ENCODE measurements at places on chromosomes 7 and 10. TPM values are rescaled to one million over a fixed set of nuclear protein-coding genes. Genes with fewer than 3 reads are reported as not detected.

DNA sequence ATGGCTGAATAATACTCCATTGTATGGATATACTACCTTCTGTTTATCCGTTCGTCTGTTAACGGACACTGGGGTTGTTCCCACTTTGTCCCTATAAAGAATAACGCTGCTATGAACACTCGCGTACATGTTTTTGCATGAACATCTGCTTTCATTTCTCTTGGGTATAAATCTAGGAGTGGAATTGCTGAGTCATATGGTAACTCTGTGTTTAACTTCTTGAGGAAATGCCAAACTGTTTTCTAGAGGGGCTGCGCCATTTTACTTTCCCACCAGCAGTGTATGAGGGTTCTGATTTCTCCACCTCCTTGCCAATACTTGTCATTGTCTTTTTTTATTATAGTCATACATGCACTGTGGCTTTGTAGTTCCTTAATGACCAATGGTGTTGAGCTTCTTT is 20.6 kb upstream of the RASSF4 start:
- DNase-seq: no peak

DNA sequence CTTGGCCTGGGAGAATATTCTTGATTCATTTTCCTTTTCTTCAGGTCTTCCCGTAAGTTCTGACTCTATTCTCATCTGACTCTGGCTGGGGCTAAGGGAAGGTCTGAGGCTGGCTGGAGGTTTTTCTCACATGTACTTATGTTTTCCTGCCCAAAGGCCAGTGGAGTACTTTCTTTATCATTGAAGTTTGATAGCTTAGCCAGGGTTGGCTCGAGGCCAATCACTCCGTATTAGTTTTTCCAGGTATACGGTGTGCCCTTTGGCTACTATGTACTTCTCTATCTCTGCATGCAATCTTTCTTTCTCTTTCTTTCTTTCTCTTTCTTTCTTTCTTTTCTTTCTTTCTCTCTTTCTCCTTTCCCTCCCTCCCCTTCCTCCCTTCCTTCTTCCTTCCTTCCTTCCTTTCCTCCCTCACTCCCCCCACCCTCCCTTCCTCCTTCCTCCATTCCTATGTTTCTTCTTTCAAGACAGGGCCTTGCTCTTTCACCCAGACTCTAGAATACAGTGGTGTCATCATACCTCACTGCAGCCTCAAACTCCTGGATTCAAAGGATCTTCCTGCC is 26.8 kb upstream of the VKORC1L1 start:
- DNase-seq: no peak

GRCh38 chr7:100570954-100571828 is 2.5 kb downstream of the SAP25 start:
- peak; percentile 75 for DNase-seq

DNA sequence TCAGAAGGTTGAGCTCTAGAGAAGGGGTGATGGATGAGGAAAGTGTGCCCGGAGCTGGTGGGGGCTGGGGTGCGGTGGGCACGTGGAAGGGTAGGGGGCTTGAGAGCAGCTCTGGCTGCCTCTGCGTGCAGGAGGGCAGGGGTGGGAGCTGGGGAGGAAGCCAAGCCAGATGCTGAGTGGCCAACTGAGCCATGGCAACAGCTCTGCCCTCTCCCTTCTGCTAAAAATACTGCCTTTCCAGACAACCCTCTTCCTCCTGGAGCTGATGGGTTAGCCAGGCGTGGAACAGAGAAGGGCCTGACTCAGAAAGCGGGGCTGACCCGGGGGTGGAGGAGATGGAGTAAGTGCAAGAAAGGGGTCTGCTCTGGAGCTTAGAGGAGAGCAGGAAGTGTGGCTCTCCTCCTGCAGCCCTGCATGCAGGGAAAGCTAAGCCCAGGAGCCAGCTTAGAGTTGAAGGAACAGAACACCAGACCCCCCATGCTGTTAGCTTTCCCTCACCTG is 114.6 kb upstream of the AGK start:
- no peak for DNase-seq

GRCh38 chr7:13802651-13803050 is 186.8 kb downstream of the ETV1 start:
- no peak for DNase-seq

DNA sequence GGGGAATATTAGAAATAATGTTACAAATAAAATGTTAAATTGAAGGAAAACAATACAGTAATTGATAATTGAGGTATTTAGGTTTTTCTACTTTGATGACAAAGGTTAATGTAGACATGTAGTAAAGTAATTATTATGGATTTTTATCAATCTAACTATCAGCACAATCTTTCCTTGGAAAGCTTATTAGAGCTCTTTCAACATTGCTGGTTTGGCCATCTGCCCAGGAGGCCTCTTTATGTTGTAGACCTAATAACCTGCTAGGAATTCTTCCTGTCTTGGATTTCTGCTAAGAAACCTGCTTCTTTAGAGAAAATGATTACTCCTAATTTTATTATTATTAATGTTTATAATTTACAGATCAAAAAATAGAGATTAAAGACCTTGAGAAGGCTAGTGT is 78.9 kb downstream of the CHRM2 start:
- DNase-seq: no peak

DNA sequence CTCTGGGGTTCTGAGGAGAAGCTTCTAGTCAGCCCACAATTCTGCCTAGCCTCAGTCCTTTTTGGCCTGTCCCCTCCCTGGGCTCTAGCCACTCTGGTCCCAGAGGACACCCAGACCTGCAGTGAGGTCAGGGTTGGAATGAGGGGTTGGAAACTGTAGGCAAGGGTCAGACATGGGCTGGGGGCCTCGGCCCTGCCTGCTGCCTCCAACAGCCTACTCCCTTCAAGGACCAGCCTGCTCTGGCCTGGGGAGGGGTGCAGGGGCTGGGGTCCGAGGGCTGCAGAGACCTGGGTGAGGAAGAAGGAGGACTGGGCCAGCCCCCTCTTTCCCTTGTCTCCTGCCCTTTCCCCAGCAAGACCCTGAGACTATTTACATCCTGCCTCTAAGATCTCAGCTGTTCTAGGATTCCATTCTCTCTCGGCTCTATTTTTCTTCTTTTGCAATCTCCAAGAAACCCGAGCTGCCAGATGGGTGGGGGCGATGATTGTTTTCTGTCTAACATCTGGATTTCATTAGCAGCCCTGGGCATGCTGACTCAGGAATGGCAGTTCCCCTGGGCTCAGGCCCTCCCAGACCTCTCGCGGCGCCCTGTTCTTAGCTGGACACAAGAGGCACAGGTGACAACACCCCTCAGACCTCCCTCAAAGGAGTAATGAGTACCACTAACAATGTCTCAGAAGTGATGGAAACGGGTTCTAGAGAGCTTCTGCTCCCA is 23.1 kb downstream of the ZCCHC24 start:
- DNase-seq: peak; percentile 61

DNA sequence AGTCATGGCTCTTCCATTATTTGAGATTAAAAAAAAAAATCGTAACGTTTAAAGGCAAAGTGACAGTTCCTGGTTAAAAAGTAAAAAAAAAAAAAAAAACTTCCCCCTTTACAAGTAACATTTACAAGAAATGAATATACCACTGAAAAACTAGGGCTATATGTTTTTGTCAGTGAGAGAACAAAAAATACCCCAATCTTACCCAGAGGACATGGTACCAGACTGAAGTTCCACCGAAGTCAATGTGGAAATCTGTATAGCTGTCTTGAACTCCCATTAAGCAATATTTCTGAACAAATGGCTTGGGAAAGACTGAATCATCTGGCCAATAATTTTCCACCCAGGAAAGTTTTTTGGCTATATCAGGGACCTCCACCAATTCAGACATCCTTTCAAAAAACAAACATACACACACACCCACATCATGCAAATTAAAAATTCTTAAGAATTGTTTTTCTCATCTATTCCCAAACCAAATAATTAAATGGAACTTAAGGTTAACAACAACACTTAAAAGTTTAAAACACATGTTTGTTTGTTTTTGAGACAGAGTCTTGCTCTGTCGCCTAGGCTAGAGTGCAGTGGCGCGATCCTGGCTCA is 50.2 kb downstream of the KDM7A start:
- no peak for DNase-seq

GRCh38 chr7:143318661-143319060 is 2.8 kb downstream of the CLCN1 start:
- peak; percentile 30 for DNase-seq

GRCh38 chr10:109992485-109992884 is 15.3 kb upstream of the ADD3 start:
- no peak for DNase-seq

GRCh38 chr10:30728766-30729165 is 99.2 kb upstream of the LYZL2 start:
- DNase-seq: no peak

DNA sequence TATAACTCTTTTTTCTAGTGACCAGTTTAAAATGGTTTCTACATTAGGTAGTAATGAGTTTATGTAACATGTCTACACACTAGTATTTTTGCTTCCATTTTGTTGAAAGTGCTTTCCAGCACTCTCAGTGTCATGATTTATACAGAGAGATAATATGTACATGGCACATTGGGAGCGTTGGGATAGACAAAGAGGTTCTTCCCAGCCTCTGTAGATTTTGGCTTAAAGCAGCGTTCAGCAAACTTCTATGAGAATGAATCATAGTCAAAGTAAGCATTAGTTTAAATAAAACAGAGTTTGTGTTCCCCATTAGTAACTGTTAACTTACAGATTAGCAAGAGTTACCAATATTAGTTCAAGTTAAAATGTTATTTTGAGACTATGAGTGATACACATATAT is 43.9 kb downstream of the SEPTIN14 start:
- no peak for DNase-seq

DNA sequence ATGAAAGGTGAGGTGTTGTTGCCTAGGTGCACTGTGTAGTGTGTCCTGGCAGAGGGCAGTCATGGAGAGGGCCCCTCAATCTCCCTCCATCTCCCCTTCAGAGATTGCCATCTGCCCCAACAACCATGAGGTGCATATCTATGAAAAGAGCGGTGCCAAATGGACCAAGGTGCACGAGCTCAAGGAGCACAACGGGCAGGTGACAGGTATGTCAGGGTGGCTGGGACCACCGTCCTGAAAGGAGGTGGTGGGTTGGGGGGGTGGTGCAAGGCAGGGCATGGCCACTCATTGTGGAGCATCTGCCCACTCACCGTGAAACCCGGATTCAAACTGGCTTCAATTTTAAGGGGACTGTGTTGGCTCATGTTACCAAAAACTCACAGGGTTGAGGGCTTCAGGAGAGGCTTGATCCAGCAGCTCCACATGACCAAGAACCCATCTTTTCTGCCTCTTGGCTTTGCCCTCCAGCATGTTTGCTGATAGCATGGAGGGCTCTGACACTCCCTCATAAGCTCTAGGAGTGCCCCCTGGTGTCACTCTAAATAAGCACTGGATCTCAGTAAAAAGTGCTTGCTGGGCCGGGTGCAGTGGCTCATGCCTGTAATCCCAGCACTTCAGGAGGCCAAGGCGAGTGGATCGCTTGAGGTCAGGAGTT is 12.2 kb downstream of the ARPC1B start:
- no peak for DNase-seq

DNA sequence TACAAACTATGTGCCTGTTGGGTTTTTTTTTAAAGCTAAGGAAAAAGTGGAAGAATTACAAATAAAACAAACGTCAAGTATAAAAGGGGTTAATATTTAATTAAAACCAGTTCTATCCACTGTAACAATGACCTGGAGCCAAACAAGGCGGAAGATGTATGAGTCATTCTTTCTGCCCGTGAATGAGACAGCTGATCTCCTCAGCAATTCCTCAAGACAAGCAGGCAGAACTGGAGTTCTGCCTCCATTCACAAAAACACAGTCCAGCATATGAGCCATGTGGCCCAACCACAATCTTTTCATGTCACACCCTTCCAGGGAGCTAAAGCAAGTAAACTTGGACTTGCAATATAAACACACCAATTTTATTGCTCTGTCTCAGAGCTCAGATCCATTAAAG is 8.4 kb downstream of the ETV1 start:
- peak; percentile 50 for DNase-seq

DNA sequence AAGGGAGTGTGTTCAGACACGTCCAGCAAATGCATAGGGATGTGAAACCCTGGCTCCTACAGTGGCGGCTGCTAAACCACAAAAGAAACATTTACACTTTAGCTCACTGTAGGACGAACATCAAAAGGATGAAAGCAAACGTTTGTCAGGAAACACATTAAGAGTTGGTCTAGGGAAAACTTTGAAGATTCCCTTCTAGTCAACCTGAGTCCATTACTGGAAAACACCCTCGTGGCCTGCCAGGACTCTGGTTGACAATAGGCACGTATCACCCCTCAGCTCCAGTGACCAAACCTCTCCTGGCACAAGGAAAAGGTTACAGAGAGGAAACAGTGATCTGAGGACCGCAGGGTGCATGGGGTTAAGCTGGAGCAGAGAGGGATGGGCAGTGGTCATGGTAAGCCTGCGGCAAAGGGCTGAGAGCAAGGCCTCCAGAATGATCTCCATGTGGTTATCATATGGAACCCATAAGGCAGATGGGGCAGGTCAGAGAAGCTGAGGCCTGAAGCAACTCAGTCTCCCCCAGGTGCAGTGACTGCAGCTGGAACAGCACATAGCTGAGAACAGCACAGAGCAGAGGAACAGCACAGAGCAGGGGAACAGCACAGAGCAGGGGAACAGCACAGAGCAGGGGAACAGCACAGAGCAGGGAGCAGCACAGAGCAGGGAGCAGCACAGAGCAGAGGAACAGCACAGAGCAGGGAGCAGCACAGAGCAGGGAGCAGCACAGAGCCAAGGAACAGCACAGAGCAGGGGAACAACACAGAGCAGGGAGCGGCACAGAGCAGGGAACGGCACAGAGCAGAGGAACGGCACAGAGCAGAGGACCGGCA is 49.9 kb downstream of the CHST15 start:
- no peak for DNase-seq

DNA sequence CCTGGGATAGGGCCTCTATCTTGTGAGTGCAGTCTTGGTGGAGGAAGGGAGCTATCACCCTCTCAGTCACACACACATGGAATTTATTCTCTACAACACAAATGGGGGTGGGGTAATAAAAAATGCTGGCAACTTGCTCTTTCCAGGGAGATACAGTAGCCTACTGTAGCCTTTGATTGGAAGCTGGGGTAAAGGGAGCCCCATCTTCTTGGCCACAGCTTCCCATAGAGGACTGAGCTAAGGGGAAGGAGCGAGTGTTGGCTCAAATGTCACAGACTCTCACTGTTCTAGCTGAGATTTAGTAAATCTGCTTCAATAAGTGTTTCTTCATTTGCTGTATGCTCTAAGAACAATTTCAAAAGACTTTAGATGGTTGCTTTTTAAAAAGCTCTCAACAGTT is 222.2 kb upstream of the CXCL12 start:
- no peak for DNase-seq

DNA sequence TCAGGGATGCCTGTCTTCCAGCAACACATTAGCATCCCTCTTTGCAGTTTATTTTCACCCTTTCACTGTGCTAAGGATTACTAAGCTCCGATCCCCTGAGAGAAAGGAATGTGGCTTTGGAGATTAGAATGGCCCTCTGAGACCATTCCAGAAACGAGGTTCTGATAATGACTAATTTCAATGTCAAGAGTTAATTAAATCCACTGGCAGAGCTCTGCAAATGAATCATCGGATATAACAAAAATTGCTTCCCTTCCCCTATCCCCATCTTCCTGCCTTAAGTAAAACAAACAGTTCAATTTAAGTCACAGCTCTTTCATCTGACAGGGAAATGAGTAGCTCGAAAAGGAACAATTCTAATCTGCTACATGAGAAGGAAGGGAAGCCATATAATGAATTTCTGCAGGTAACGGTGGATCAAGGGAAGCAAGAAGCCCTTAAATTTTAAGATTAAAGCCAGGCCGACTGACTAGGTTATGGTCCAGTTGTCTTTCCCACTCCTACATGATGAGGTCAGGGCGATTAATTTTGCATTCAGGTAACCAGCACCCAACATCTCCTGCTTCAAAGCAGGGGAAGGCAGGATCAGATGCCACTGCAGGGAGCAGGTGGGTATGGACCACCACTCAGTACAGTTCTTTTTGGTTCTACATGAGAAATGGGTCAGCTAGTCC is 50.5 kb downstream of the MALSU1 start:
- peak; percentile 50 for DNase-seq

The PON3 gene
- polyA plus RNA-seq: 1.9 TPM

The NACAD gene
- 5.0 TPM for polyA plus RNA-seq

The ELOVL3 gene
- polyA plus RNA-seq: not detected
